ENCODE measurements at places on chromosomes 4 and X. TPM values are rescaled to one million over a fixed set of nuclear protein-coding genes. Genes with fewer than 3 reads are reported as not detected.

The SHROOM4 gene
- total RNA-seq, result 19.3 TPM

The INTS6L gene
- total RNA-seq, result 19.8 TPM

The KCNIP4 gene
- total RNA-seq, result 1.7 TPM

GRCh38 chr4:69490271-69490670 is 5.4 kb downstream of the UGT2B4 start:
- DNase-seq, result no peak

GRCh38 chr4:11710453-11711093 is 281.9 kb upstream of the HS3ST1 start:
- no peak for DNase-seq

GRCh38 chr4:1588306-1588705 is 95.8 kb downstream of the FAM53A start:
- DNase-seq, result no peak

DNA sequence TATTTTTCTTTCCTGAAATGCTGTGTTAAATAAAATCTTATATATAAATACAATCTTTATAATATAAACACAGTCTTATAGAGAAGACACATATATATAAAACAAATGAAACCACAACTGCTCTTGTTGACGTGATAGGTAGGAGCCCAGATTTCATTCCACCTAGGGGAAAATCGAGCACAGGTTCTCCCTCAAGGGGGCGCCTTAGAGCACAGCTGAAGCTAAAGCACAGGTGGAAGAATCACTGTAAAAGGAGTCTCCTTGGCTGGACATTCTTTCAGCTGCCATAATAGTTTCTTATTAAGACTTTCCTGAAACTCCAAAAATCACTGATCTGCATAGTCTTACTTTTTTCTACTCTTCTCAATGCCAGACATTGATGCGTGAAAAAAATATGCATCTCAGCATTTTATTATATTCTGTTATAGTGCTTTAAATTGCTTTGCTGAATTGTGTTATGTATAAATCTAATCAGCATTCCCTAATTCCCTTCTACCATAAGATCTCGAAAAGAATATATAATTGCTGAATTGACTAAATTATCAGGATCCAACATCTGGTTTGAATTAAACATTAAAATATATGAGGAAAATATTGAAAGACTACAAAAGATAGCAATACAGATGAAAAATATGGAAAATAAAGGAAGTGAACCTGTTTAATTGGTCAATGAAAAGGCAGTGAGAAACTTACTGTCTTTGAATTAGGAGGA is 25.5 kb upstream of the RXFP1 start:
- DNase-seq, result no peak
